ENCODE measurements at places on chromosomes 2 and 18.

DNA sequence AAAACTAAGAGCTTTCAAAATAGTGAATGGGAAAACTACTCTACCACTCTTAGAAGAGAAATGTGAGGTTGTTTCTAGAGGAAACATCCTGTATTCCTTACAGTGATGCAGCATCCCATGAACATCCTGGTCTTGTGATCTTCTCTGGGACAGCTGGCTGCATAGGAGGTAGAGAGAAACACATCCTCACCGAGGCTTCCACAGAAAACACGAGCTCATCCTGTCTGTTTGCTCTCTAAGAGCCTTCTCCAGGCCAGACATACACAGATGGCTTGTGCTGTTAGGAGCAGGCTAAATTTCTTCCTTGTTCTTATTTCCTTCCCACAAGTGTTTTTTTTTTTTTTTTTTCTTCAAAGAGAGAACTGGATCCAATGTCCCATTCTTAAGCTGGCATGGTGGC lies 14.7 kb upstream of the FZD7 start:
- no peak for DNase-seq

DNA sequence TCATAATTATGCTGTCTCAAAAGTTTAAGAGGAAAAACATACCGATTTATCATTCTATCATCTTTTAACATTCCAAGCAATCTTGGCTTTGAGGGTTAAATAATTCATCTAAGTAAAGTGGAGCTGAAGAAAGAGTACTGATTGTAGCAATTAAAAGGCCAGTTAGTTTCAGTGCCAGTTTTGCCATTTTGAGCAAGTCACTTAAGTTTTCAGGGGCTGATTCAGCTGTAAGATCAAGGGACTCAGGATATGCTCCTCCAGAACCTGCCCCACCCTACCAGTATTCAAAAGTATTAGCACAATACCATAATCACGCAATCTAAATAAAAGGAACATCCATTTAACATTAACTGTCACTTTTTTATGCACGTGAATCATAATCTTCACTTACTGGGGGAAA lies 1.9 kb downstream of the SS18 start:
- no peak for DNase-seq

DNA sequence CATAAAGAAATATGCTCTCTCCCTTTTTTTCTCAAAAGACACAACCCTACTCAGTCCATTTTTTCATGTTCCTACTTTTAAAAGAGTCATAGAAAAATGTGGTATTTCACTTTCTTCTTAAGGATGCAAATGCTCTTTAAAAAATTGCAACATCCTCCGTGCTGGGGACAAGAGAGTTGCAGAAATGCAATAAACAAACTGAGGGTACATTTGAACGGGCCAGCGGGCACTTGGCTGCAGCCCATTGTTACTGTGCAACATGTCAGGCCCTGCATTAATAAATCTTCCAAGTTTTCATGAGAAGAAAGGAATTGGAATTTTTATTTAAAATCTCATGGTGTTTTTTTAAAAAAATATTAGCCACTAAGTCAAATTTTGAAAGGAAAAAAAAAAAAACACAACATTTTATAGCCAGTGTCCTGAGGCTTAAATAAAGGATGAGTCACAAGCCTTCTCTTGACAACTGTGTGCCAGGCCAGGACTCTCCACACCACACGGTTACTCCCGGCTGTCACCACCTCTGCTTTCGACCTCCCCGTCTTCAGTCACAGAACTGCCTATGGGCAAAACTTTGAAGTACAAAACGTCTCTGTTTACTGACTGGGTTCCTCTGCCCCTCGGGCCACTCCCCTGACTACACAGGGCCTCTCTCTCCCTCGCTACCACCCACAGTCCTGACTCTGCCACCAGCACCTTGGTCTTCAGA lies 57.5 kb upstream of the MFF start:
- DNase-seq, result no peak

GRCh38 chr2:12097859-12098258 lies 351.4 kb downstream of the LPIN1 start:
- DNase-seq, result no peak

DNA sequence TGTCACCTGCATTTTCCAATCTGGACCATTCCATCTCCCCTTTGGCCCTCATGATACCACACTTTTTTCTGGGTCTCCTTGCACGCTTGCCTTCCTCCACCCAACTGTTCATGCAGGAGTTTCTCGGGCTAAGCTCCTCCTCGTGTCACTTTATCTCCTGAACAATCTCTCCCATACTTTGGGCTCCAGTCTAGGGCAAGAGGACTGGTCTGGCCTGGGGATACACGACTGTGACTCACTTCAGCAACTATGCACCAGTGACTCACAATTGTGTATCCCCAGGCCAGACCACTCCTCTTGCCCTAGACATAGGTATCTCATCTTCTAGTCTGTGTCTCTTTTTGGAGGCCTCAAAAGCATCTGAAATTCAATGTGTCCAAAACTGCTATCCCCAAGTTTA lies 149.4 kb upstream of the PTPRM start:
- DNase-seq, result no peak

DNA sequence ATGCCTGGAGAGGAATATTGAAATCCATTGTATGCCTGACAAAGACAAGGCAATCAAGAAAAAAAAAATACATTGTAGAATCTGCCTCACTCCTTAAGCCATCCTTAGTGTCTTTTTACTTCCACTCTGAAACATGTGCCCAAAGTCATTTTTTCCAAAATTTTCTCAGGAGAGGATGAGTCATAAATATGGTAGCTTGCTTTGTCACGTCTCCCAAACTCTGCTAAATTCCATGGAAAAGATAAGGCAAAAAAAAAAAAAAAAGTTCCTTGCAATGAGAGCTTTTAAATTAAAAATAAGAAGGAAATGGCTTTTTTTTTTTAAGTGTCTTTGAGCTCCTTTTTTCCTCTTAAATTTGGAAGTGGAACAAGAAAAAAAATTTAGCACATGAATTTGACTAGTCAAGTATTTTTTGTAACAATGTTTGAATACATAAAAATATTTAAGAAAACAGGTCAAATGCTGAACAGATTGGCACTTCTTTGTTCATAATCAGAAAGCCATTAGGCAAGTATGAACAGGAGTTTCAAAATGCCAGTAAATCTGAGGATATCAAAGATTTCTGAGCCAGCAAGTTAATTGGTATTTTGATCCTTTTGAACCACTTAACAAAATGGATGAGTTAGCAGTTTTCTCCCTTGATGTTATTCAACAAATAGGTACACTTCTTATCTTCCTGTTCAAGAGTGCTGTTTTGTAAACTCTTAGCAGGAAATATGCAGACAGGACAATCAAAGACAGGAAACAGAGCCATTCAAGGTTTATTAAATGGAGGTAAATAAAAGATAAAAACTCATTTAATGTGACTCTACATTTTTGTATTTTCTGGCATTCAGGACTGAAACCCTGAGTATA lies 247.3 kb upstream of the SP5 start:
- DNase-seq, result no peak

- no peak for DNase-seq
Observed at GRCh38 chr2:26298638-26299393, 47.1 kb upstream of the SELENOI start.

- DNase-seq, result no peak
Observed at GRCh38 chr18:14975431-14975830, 227.5 kb downstream of the ANKRD30B start.

- DNase-seq, result no peak
Observed at GRCh38 chr18:59428018-59428417, 69.0 kb upstream of the LMAN1 start.

GRCh38 chr2:234672498-234673150 lies 175.7 kb upstream of the ARL4C start:
- no peak for DNase-seq

DNA sequence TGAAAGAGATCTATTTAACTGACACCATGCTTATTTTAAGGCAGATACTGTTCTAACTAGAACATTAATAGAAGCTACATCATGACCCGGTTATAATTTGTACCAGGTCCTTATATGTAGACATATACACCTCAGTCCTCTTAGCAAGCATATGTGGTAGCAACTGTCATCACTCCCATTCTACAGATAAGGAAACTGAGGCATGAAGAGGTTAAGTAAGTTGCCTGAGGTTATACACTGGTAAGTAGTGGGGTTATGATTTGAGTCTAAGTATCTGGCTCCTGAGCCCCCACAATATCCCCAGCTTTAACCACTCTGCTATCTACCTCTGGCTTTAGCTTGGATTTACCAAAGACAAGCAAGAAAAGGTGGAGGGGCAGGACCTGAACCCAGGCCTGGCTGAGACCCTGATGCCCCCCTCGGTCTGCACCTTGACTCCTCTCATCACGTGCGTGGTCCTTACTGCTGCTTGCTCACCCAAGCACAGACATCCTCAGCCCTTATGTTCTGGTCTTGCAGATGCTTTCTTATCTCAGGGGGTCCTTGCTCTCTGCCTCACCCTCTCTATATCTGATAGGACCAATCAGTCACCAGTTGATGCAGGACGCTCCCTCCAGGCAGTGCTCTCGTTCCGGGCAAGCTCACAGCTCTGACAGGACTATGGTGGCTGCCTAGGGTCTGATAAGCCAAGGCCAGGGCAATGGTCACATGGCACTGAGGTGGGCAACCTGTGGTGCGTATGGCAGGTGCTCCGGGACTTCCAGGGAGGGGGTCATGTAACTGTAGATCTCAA lies 4.0 kb downstream of the DYSF start:
- no peak for DNase-seq

DNA sequence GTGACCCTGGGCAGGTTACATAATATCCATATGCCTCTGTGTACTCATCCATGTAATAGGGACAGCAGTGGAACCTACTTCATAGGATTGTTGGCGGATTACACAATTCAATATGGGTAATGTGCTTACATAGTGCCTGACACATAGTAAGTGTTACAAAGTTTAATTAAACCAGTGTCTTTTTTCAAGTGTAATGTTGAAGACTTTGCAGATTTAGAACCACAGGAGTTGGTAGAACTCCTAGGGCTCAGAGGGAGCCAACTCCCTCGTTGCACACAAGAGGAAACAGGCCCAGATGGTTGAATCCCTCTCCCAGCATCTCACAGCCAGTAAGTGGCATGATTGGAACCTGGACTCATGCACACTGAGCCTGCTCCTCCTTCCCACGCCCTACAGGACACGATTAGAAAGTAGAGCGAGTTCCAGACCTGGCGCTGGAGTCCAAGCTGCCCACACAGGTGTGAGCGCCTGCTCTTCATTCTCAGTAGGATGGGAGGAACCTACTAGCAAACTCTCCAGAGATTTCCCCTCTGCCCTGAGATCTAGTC lies 97.8 kb downstream of the VSNL1 start:
- no peak for DNase-seq

DNA sequence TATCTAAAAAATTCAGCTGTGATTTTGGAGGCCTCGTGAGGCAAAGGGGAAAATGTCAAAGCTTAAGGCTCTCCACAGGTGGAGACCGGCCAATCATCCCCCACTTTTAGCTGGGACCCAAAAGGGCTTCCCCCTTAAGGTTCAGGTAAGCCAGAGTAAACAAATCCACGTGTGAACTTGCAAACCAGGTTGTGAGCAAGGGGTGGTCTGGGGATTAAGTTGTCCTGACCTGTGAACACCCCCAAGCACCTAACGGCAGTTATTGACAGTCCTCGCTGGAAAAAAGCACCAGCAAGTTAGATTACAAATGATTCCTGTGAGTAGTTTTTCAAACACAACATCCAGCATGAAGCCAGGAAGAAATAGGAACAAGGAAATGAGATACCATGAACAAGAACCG lies 42.9 kb downstream of the MYO7B start:
- DNase-seq, result no peak

DNA sequence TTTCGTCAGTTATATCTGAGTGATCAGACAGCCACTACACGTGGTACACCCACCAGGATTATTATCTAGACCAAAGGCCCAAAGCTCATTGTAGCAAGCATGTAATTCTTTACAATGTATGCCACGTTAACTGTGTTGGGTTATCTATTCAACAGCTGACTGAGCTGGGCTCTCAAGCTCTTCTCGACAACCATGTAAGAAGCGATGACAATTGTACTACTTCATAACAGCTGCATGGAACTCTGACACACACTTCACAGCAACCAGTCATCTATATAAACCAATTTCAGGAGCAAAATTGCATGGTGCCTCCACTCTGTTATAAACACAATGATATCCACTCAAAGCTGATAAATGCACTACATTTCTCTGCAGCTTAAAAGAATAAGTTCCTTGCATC lies 701.8 kb downstream of the NR4A2 start:
- DNase-seq, result no peak

DNA sequence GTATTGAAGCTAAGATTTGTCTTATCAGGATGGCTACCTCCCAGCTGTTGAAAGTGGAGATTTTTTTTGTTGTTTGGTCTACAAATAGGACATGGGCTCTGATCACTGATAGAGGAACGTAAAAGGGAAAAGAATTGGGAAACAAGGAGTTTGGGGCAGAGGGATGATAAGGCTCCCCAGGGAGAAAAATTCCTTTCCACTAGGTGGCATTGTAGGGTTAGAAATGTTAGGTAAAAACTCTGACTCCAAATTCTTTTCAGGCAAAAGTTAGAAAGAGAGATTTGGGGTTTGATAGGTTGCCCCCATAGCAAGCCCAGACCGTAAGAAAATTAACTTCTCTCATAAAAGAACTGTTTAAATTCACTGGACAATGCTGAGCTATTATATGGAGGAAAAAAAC lies 19.8 kb downstream of the CMPK2 start:
- no peak for DNase-seq

DNA sequence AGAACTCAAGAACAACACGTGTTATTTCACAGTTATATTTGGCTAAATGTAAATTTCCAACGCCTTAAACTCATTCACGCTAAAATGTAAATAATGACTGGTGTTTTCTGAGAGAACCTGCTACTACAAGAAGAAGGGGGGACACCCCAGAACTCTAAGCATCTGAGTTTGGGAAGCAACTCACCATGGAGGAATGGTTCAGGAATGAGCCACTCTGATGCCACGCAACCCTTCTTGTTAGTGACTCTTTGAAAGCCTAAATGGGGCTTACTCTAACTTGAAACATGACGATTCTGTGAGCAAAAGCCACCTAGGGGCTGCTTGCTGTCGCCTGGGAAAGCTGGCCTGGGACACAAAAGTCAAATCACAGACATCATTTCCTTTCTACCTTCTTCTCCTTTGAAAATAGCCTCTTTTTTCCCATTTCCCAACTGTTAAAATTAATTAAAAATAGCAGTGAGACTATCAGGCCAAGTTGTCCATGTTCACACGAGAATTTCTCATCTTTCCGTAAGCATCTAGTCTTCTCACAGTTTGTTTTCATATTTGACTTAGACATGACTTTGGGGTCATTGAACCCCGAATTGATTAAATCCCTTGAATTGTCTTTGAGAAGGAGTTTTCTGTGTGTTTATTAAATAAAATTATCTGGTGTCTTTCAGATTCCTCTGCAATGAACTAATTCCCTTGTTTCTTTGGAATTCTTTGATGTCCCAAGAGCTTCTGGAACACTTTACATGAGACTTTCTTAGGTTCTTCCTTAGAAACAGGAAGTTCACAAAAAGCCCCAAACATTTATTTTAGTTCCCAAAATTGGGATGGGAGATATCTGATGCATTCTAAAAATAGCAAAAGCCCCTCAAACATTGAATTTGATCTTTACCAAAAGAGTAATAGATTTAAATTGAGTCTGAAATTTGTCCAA lies 75.5 kb upstream of the CABLES1 start:
- no peak for DNase-seq

GRCh38 chr2:85010404-85010803 lies 39.4 kb downstream of the KCMF1 start:
- DNase-seq, result no peak

GRCh38 chr18:49486606-49486952 lies 455 bp downstream of the C18orf32 start:
- DNase-seq, result no peak

- DNase-seq, result no peak
Observed at GRCh38 chr2:187329586-187329985, 118.5 kb downstream of the CALCRL start.

GRCh38 chr2:60051991-60052390 lies 501.5 kb downstream of the BCL11A start:
- DNase-seq, result no peak

- no peak for DNase-seq
Observed at GRCh38 chr2:240775905-240776304, 44.1 kb downstream of the KIF1A start.

Data from mesothelial cell of epicardium (in vitro differentiated cells).